ENCODE measurements at places on chromosomes 11 and 22. TPM values are rescaled to one million over a fixed set of nuclear protein-coding genes. Genes with fewer than 3 reads are reported as not detected.

DENND6B gene
- 1.4 TPM for polyA plus RNA-seq

OR8A1 gene
- not detected for polyA plus RNA-seq

ACAD8 gene
- polyA plus RNA-seq = 20.6 TPM

VSIG10L2 gene
- polyA plus RNA-seq = 0.09 TPM

GRM5 gene
- polyA plus RNA-seq = not detected

GRCh38 chr22:17917490-17917983, 106.8 kb downstream of the MICAL3 start:
- no peak for DNase-seq

GRCh38 chr11:110584150-110584549, 128.1 kb downstream of the ARHGAP20 start:
- DNase-seq = no peak

DNA sequence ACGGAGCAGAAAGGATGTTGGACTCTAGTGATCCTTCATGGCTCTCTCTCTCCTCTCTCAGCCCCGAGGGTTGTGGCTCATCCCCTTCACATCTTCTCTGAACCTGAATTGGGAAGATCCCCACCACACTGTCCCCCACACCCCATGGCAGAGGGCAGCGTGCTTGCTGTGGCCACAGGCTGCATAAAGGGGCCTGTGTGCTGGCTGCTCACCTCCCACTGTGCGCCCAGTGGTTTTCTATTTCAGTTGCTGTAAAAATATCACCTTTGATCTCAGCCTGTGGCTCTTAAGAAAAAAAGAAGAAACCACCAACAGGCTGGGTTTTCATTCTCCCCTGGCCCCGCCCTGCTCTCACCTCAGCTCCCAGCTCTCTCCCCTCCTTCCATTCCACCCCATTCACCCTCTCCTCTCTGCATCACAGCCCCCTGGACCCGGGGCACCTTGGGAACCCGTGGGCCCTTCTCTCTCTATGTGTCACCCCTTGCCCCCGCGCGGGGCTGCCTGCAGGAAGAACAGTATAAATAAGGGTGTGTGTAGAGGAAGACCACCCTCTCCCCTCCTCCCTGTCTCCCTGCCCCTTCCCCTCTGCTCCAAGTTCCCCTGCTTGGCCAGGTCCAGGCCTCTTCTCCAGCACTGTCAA, 25.8 kb upstream of the WNT11 start:
- no peak for DNase-seq

- DNase-seq = no peak
Measured at GRCh38 chr11:46427364-46427763, 35.8 kb upstream of the CHRM4 start.

DNA sequence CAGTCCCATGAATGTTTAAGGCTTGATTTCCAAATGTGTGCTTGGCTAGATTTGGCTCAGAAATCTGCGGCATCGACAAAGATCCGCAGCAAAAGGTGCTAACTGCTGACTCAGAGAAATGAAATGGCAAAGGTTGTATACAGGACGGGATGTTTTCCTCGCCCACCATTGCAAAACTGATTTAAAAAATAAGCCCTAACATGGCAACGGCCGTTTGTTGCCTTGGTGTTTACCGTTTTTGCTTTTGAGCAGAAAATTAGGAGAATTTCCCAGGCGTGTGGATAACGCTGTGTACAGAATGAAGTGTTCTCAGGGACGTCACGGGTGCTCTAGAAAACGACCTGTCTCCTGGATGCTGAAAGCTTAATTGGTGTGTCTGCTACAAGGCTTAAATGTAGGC, 70.2 kb downstream of the ARHGAP8 start:
- no peak for DNase-seq
